ENCODE measurements at places on chromosomes 11 and 22.

GRCh38 chr22:41876275-41876674 is 38.6 kb downstream of the SHISA8 start:
- DNase-seq: no peak

GRCh38 chr22:29299136-29299900 is 7.1 kb upstream of the GAS2L1 start:
- no peak for DNase-seq

DNA sequence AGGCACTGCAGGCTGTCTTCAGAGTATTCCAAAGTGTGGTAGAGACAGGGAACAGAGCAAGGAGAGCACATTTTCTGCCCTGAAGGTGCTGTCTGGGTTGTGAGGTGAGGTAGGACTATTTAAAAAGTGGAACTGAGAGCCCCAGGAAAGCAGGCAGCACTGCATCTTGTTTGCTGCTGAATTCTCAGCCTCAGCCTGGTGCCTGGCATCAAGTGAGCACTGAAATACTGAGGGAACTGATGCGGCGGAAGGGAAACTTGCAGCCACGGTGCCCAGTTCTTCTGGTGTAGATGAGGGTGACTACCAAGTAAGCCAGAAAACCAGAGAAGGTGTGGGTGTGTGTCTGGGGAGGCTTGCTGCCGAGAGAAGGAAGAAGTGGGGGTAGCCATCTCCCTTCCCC is 59.5 kb downstream of the TNRC6B start:
- DNase-seq: no peak

DNA sequence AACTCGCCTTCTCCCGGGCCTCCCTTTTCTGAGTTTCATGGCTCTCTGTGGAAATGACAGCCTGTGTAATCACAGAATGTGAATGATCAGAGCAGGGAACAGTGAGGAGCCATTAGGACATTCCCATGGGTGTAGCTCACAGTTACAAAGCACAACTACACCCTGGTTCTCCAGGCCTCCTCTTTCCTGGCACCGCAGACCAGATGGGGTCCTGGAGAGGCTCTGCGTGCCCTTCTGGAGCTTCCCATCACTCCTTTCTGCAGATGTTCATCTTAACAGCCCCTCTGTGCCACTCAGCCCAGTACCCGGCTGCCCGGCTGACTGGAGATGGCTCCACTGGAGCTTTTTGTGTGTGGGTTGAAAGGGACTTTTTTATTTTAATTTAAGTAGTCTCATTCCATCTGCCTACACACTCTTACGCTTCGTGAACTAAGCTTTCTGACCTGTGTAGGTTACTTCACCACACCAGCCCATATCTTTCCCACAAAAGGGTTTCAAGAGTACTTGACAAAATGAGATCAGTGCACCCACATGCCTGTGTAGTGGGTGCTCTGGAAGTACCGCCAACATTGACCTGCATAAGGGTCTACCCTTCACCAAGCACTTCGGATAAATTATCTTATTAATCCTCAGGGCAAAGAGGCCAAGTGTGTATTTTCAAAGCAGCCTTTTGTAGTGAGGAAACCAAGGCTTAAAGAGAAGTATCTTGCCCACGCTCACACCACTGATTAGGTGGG is 29.8 kb downstream of the SREBF2 start:
- no peak for DNase-seq

GRCh38 chr11:16846305-16846704 is 107.9 kb downstream of the C11orf58 start:
- no peak for DNase-seq

DNA sequence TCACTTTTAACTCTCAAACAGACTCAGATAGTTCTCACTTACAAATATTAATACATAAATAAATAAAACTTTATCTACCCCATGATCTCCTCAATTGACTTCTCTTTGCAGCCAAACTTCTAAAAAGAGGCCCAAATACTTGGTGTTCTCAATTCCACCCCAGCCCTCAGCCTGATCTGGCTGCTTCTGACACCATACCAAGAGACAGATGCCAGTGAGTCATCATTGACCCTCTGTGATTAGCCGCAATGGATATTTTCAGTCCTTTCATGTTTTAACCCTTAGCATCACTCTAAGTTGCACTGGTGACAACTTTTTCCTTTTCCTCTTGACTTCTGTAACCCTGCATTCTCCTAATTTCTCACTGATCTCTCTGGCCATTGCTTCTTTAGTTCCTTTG is 184.1 kb upstream of the ARHGAP20 start:
- DNase-seq: no peak

DNA sequence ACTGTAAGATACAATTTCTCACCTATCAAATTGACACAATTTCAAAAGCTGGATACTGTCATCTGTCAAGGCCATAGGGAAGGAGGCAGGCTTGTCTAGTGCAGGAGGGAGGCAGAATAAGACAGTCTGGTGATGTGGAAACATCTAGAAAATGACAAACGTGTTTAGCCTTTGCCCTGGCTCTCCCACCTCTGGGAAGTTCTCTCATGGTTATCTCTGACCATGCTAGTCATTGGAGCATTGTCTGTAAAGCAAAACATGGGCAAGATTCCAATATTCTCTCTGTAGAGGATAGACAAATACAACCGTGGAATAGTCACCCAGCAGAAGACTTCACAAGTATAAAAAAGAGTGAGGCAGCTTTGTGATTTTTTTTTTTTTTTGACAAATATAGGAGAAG is 9.1 kb upstream of the SERHL2 start:
- no peak for DNase-seq

DNA sequence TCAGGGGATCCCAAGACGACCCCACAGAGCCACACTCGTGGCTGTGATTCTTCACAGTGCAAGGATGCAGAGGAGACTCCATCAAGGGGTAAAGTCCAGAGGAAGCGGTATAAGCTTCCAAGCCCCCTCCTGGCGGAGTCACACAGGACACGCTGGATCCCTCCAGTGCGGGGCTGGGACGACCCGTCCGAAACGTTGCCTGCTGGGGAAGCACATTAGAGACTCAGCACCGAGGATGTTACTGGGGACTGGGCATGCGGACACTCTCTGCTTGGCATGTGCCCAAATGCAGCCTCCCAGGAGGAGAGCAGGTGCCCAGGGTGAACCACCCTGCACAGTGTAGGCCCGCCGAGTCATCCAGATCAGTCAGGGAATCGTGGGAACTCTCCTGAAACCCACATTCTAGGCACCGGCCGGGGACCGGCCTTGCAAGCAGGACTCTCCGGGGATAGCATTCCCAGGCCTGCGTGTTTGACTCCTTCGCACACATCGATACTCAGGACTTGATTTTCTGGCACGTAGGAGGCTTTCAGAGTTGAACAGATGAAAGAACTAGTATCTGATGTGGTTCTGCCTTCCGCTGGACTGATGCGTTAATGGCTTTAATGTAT is 229.8 kb downstream of the TBC1D22A start:
- DNase-seq: no peak

GRCh38 chr11:85118151-85118550 is 509.0 kb downstream of the DLG2 start:
- no peak for DNase-seq

DNA sequence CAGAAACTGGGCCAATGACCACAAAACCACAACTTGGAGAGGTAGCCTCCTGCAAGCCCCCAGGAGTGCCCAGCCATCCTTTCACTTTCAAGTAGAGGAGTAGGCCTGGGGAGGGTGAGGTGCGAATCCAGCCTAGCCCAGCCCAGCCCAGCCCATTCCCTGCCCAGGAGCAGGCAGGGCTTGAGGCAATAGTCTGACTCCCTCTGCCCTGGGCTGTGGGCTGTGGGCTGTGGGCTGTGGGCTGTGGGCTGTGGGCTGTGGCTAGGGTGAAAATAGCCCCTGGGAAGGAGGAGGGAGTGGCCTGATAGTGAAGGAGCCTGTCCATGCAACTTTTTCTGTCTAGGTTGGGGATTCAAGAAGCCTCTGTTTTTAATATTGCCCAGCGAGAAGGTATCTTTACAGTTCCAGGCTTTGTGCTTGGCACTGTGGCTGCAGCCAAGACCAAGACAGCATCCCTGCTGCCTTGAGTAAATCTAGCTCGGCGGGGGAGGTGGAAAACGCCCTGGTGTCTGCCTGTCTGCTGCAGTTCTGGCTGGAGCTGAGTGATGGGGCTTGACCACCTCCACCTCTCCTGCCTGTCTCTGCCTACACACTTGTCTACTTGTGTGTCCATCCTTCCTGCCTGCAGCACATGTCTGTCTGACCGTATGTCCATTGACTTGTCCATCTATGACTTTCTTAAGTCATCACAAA is 40.7 kb downstream of the LMO1 start:
- no peak for DNase-seq

DNA sequence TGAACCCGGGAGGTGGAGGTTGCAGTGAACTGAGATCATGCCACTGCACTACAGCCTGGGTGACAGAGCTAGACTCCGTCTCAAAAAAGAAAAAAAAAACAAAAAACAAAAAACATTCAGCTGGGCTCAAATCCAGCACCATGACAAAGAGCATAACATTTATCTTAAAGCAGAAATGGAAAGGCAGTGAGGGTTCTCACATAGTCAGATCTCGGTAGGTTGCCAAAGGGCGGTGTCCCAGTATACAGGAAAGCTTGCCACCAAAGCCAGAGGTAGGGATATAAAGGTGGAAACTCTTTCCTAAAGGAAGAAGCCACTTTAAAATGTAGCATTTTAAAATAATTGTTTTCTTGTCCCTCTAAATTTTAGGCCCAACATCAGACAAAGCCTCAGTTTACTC is 22.4 kb upstream of the CAPRIN1 start:
- no peak for DNase-seq

DNA sequence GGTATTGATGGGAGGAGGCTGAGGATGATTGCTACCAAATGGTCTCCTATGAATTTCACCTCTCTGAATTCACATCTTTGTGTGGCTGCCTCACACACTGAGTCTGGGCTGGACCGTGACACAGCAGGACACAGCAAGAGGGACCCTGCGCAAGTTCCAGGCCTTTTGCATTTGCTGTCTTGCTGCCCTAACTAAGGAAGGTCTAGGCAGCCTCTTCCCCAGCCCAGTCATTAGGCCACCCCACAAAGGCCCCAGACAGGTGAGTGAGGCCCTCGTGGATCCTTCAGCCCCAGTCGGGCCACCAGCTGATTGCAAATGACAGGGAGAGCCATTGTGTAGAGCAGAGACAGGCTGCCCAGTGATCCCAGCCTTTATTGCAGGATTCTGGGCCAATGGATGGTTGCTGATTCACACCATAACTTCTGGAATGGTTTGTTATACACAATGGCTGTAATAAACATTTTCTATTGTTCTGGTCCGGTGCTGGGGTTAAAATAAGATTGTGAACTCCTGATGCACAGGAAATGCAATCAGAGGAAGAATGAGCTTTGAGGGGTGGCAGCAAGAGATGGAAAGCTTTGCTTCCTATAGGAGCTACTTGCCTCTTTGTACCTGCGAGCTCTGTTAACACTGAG is 28.5 kb upstream of the CSNK2A3 start:
- no peak for DNase-seq

- DNase-seq: no peak
Observed at GRCh38 chr22:39299829-39300178, 19.6 kb downstream of the RPL3 start.

GRCh38 chr22:47151490-47151889 is 389.0 kb downstream of the TBC1D22A start:
- DNase-seq: no peak

Measured in iPS-NIHi11 (cell line).